NCI-H446 treated with DMSO at 0.1 percent for 48 hours (cell line): ENCODE measurements at places on chromosomes 2 and 18.

DNA sequence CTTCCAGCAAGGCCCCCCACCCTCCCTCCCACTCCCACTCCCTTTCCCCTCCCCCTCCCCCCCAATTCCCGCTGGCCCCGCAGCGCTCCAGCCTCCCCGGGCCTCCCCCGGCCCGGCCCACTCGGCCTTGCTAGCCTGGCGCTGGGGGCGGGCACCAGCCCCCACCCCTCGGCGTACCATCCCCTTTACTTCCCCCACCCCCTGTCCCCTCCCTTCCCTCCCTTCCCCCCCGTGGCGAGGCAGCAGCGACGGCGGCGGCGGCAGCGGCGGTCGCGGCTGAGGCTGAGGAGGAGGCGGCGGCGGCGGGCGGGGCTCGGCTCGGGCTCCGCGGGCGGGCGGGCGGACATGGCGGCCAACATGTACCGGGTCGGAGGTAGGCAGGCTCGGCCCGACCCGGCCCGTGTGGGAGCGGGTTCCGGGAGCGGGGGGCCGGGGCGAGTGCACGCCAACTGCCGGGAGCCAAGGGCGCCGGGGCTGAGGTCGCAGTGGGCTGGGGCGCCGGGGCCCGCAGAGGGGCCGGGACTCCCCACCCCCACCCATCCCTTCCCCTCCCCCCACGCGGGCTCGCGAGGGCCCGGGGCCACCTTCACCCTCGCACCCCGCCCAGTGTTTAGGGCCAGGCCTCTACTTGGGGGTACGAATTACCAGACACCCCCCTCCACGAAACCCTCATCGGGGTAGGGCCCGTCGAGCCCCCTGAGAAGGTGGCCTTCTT, at the start of gene MTA3:
TSS of gene MTA3 (plus strand) at position 232 of the 715 bp plus-strand sequence. CDS start at position 346, 114 bp downstream.
- DNase-seq, result no peak

GRCh38 chr2:227759411-227760118, 13.9 kb downstream of the SCYGR8 start:
- DNase-seq, result no peak

GRCh38 chr2:1891971-1892486, 147.7 kb upstream of the PXDN start:
- DNase-seq, result no peak

GRCh38 chr2:53028746-53029423, 738.7 kb upstream of the CHAC2 start:
- no peak for DNase-seq

GRCh38 chr2:20451761-20452499, 5.1 kb downstream of the RHOB start:
- DNase-seq, result no peak

DNA sequence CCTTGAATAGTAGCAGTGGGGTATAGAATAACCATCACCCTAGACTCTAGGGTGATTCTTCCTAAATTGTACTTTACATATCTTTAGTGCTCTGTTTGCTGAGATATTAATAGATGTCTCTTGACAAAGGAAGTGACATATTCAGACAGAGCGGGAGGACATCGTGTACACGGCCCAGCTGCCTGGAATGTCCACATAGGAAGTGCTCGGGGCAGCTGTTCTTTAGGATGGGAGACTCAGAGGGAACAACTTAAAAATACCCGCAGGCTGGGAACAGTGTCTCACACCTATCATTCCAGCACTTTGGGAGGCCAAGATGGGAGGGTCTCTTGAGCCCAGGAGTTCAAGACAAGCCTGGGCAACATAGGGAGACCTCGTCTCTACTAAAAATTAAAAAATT, 206.1 kb downstream of the FAM210A start:
- DNase-seq, result no peak

- no peak for DNase-seq
These were observed 34.5 kb downstream of the LRRFIP1 start for GRCh38 chr2:237661799-237662328.

DNA sequence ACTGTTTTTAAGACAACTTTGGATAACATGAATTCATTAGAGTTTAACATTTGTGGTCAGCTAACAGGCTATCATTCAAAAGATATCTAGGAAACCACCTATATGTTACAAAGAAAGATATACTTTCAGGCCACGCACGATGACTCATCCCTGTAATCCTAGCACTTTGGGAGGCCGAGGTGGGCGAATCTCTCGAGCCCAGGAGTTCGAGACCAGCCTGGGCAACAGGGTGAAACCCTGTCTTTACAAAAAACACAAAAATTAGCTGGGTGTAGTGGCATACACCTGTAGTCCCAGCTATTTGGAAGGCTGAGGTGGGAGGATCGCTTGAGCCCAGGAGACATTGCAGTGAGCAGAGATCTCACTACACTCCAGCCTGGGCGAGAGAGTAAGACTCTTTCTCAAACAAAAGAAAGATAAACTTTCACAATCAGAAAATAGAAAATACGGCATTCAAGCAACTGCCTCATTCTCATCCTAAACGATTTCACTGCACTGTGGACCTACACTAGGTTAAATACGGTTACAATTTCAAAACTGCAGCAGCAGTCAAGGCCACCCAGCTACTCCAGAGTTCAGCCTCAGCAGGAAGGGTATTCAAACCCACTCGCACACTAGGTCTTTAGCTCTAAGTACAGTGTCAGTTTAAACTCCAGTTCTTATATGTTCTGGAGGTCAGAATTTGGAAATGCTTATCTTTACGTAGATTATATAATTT, 250.0 kb upstream of the SLC39A10 start:
- no peak for DNase-seq

GRCh38 chr2:181465676-181466375, 8.6 kb downstream of the ITGA4 start:
- peak; percentile 15 for DNase-seq

GRCh38 chr2:34909992-34910705, 1311.0 kb upstream of the FAM98A start:
- DNase-seq, result no peak

DNA sequence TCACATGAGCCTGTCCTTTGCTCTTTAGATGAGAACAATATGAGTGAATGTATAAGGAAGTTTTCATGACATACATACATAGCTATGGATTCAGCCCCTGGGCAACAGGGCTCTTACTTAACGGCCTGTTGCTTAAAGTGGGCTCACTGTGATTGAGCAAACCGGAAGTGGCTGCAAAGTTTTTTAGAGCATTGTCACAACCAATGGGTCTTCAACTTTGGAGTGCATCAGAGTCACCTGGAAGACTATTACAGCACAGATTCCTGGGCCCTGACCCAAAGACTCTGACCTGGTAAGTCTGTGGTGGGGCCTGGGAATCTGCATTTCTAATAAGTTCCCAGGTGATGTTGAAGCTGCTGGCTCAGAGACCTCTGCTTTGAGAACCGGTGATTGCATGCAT, 106.3 kb upstream of the SEC11C start:
- no peak for DNase-seq

DNA sequence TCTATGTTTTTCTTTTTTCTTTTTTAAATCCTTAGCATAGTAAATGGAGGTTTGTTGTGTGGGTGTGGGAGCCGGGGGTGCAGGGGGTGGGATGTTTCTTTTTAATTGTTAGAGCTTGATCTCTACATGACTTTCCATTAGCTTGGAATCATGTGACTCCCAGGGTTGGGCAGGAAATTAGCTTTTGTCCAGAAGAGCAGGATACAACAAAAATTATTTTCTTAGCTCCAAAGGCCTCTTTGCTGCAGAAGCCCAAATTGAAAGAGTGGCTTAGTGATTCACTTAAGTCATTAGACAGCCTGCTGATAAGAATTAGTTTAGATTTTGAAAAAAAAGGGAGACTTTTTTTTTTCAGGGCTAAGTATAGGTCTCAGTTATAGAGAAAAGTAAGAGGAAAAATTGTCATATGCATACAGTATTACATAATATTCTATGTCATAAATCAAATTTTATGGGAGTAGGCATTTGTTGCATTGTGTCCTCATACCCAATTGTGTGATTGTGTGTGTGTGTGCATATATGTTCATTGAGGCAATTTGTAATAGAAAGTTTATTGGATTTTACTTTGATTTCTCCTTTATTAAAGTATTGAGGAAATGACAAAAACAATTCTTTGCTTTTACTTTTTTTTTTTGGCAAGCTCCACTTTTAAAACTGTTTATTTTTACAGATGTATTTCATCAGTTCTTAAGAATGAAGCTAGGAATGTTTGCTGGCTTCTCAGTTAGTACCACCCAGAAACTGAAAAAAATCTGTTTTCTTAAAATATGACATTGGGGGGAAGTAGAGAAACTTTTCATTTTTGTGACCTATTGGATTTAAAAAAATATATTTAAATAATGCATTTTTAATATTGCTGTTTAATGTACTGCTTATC, 47.4 kb downstream of the TSPYL6 start:
- DNase-seq, result no peak
